OCI-M1 (cell line): ENCODE measurements at places on chromosomes 16 and 17.
A peak's percentile ranks its signal among the peaks of the same experiment; 100 is the strongest.

DNA sequence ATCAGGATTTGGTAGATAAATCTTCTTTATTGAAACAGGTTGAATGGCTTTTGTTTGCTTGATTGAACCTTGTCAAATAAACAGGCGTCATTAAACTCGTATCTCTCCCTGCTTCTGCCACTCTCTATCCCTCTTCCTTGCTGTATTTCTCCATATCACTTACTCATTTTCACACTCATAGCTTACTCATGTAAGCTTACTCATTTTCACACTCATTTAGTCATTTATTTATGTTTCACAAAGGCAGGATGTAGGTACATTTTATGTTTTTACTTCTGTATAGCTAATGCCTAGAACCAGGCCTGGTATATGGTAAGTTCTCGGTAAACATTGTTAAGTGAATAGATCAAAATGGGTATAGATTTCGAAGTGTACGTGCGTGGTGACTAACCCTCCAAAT, 450.0 kb downstream of the PMP22 start:
- DNase-seq = no peak

DNA sequence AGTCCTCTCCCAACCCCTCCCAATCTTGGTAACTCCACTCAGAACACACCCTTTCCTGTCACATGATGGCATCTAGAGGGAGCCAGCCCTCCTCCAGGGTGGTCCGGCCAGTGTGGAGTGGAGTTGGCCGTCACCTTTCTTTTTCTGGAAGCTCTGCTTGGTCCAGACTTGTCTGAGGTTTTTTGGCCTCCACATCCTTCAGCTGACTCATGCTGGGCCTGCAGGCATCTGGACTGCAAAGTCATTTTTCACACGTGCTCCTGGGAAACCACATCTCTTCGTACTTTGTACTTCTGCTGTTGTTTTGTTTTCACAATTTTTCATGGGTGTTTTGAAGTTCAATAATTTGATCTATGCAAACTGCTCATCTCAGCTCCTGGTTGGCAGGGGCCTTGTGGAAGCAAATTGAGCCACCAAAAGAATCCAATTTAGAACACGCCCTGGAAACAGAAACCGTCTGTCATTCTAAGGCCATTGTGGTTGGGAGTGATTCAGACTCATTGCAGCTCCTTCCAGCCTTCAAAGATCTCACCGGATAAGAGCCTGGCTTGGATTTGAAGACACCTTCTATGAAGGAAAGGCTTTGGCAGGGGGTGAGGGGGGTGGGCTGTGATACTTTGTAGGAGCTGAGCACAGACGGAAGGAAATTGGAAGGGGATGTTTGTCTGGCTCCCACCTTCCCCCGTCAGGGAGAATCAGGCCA, 42.4 kb upstream of the NF1 start:
- DNase-seq = peak; percentile 89

GRCh38 chr16:4317532-4318450, 1.9 kb downstream of the GLIS2 start:
- DNase-seq = no peak

GRCh38 chr16:20614186-20615141, 38.3 kb upstream of the ACSM2B start:
- DNase-seq = no peak

DNA sequence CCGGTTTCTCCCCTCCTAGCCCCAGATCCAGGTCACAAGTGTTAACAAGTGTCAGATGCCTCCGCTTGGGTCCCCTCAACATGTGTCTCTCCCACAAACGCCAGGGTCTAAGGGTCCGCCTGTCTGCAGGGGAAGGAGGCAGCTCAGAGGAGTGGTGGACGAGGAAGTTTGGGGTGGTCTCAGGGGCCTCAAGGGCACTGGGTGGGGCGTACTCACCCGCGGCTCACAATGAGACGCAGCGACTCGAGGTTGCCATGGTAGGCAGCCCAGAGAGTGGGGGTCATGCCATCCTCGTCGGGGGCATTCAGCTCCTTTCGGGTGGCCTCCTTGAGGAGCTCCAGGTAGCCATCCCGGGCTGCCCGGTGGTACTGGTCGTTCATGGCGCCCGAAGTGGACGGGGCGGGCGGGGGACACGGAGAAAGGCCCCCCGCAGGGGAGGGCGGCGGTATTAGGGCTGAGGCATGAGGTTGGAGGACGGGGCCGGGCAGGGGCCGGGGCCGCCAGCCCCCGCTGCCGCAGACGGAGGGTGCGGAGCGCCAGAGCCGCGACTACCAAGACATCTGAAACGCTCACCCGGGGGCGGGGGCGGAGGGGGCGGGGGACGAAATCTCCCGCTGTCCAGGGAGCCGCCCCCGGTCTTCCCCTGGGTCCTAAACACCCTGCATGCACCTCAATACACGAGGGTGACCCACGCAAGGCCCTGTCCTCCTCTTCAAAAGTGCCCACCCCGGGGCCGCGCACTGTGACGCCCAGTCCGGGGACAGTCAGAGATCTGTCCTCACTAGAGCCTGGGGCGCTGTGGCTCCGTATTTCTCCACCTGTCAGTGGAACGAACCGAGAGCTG, at the start of gene USH1G:
Gene USH1G (minus strand): TSS at position 562 of the 844 bp plus-strand sequence. CDS start 182 bp downstream, at position 380.
- DNase-seq = peak; percentile 66

DNA sequence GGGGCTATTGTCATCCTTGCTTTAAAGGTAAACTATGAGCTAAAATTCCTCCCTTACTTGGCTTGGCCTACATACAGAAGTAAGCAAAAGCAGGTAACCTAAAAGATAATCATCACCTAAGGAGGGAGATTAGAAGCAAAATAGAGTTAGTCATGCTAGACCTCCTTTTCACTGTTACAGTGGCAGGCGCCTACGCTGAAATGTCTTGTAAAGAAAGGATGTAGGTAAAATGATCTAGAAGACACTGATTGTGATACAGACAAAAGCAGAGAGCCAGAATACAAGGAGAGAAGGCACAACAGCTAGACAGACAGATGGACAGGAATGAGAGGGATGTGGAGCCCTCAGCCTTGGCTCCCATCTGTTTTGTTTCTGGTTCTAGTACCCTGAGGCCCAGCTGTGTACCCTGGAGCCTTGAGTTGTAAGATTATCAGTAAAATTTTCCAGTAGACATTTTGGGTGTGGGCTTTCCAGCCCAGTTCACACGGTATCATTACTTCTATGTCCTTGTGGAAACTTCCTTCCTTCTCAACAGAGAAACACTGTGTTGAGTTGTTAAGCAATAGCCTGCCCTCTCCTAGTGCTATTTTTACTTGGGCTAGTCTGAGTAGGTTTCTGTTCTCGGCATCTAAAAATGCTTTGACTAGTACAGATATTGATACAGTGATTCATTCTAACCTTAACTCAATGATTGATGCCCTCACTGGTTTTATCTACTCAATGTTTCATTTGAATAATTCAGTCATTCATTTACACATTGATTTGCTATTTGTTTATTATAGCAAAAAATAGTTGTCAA, 7.7 kb upstream of the C16orf78 start:
- DNase-seq = no peak
